ENCODE measurements at places on chromosomes 3 and 15. TPM values are rescaled to one million over a fixed set of nuclear protein-coding genes. Genes with fewer than 3 reads are reported as not detected.

- DNase-seq, result no peak
- peaks cover 14% of the 10 kb centered on the region for H3K4me1 ChIP-seq
- no peak overlapping the region for H3K27ac ChIP-seq
- no peaks in the 10 kb centered on the region for H3K27me3 ChIP-seq
- H3K36me3 ChIP-seq, result no peaks in the 10 kb centered on the region
These were observed 66.8 kb upstream of the HACD2 start for GRCh38 chr3:123651449-123652341.

GRCh38 chr15:93088200-93088980 is 621 bp downstream of the RGMA start:
- peak overlapping the region; percentile 40 for H3K27ac ChIP-seq
- peaks cover 6% of the 10 kb centered on the region for H3K4me1 ChIP-seq
- peak; percentile 59 for DNase-seq
- H3K36me3 ChIP-seq, result no peaks in the 10 kb centered on the region

Gene SCAANT1
- not detected for total RNA-seq

Gene NRROS
- 6.3 TPM for total RNA-seq

DNA sequence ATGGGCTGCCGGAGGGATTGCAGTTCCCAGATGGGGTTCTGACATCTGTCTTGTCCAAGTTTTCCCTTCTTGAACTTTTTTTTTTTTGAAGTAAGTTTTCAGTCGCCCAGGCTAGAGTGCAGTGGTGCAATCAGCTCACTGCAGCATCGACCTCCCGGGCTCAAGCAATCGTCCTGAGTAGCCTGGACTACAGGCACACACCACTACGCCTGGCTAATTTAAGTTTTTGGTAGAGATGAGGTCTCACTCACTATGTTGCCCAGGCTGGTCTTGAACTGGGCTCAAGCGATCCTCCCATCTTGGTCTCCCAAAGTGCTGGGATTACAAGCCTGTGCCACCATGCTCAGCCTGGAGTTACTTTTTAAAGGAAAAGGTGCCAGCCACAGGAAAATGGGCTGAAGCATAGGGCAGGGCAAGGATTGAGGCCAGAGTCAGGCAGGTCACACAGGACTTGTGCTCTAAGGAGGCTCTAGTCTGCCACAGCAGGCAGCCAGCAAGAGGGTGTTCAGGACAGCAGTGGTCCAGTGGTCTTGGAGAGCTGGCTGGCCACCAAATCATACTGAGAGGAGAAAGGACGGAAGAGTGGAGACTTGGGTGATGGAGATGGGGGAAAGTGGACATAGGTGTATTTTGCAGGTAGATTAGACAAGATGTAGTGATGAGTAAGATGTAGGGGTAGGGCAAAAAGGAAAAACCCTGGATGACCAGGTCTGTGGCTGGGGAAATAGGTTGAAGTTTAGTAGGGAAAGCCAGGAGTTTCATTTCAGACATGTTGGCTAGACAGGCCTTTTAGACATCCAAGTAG is 6.0 kb upstream of the PODXL2 start:
- H3K36me3 ChIP-seq, result no peaks in the 10 kb centered on the region
- H3K4me3 ChIP-seq, result no peak overlapping the region
- no peaks in the 10 kb centered on the region for H3K27me3 ChIP-seq
- H3K27ac ChIP-seq, result no peak overlapping the region

- H3K27ac ChIP-seq, result no peak overlapping the region
- DNase-seq, result no peak
- no peaks in the 10 kb centered on the region for H3K27me3 ChIP-seq
- no peak overlapping the region for H3K4me3 ChIP-seq
These were observed 5.2 kb downstream of the SNX1 start for GRCh38 chr15:64100958-64101357.

DNA sequence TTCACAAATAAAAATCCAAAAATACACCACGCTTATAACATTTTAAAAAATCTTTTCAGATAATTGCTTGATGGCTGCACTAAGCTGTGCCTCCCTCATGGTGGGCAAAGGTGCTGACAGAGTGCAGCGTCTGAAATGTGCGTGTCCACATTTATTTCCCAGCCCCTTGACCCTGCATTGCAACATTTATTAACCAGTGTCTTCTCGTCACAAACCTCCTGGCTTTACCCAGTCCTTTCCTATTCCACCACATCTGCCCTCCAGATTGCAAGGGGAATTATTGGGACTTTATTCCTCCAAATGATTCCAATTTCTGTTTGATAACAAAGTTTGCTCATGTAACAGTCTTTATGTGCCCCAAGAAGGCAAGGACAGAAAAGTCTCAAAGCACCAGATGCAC is 5.5 kb downstream of the RASGRP1 start:
- no peaks in the 10 kb centered on the region for H3K36me3 ChIP-seq
- no peaks in the 10 kb centered on the region for H3K4me1 ChIP-seq
- H3K27me3 ChIP-seq, result no peaks in the 10 kb centered on the region
- DNase-seq, result no peak

DNA sequence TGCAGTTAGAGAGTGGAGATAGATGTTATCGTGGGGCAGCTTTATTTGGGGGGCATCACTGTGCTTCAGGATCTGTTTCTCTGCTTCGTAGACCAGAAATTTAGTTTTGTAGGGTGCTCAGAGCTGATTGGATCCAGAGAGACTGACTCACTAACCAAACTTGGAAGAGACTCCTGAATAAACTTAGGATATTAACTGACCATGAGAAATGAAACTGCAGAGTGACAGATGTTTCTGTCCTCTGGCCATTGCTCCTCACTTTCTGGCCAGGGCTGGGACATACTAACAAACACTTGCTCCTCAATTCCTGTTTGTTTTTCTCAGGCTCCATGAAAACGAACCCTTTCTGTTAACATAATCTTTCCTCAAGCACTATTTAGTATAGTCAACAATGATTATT is 4.3 kb downstream of the ZNF592 start:
- no peak overlapping the region for H3K27ac ChIP-seq
- H3K27me3 ChIP-seq, result no peaks in the 10 kb centered on the region
- DNase-seq, result no peak
- peaks cover 12% of the 10 kb centered on the region for H3K4me1 ChIP-seq
- H3K36me3 ChIP-seq, result no peaks in the 10 kb centered on the region

Gene GABRR3
- not detected for total RNA-seq

- no peaks in the 10 kb centered on the region for H3K36me3 ChIP-seq
- DNase-seq, result no peak
- H3K4me1 ChIP-seq, result no peaks in the 10 kb centered on the region
- H3K27ac ChIP-seq, result no peak overlapping the region
These were observed 315.9 kb downstream of the FEZF2 start for GRCh38 chr3:62057339-62058047.

DNA sequence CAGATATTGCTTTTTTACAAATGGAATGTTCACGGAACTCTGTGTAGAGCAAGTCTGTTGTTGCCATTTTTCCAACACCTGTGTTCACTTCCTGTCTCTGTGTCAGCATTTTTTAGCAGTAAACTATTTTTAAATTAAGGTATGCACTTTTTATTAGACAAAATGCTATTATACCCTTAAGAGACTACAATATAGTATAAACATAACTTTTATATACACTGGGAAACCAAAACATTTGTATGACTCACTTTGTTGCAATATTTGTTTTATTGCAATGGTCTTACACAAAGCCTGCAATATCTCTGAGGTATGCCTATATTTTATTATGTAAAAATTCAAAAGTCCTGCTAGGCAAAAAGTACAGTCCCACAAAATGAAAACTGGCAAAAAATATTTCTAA is 39.8 kb upstream of the FGF7 start:
- H3K4me3 ChIP-seq, result no peak overlapping the region
- no peaks in the 10 kb centered on the region for H3K36me3 ChIP-seq
- no peaks in the 10 kb centered on the region for H3K4me1 ChIP-seq
- DNase-seq, result no peak
- no peaks in the 10 kb centered on the region for H3K27me3 ChIP-seq

Gene ZNF860
- total RNA-seq, result 1.2 TPM

- no peak overlapping the region for H3K27ac ChIP-seq
- no peak for DNase-seq
- no peak overlapping the region for H3K4me3 ChIP-seq
- no peaks in the 10 kb centered on the region for H3K27me3 ChIP-seq
These were observed 108.8 kb upstream of the UMPS start for GRCh38 chr3:124621498-124621897.

Gene AP3B2
- total RNA-seq, result 0.60 TPM

DNA sequence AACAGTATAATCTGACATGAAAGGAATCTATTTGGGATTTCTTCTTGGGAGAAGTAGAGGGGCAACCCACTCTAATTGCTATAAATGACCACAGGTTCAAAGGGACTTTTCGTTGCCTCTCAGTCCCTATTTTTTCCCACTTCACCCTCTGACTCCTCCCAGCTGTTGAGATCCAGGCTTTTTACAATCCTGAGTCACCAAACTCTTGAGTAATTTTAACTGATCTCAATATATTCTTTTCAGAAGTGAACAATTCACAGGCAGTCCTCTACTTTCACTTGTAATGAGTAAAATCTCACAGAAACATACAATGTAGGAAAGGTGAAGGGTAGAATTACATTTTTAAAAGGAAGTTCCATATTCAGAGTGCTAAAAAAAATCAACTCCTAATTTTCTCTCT is 44.6 kb downstream of the EIF4E3 start:
- no peak overlapping the region for H3K4me3 ChIP-seq
- peaks cover 8% of the 10 kb centered on the region for H3K4me1 ChIP-seq
- H3K27ac ChIP-seq, result no peak overlapping the region

- no peak overlapping the region for H3K4me3 ChIP-seq
- peaks cover 5% of the 10 kb centered on the region for H3K4me1 ChIP-seq
- no peak overlapping the region for H3K27ac ChIP-seq
These were observed 51.1 kb upstream of the PLXNA1 start for GRCh38 chr3:126931806-126932187.

Gene GOLGA6A
- not detected for total RNA-seq

Gene ISLR
- 152 TPM for total RNA-seq

Gene SOX2
- total RNA-seq, result 0.57 TPM

- H3K4me1 ChIP-seq, result no peaks in the 10 kb centered on the region
- no peak overlapping the region for H3K4me3 ChIP-seq
- H3K27me3 ChIP-seq, result no peaks in the 10 kb centered on the region
- no peaks in the 10 kb centered on the region for H3K36me3 ChIP-seq
- H3K27ac ChIP-seq, result no peak overlapping the region
These were observed 745.9 kb downstream of the ZBBX start for GRCh38 chr3:166634091-166634746.

Gene UROC1
- not detected for total RNA-seq

Gene CCDC51
- total RNA-seq, result 8.5 TPM

DNA sequence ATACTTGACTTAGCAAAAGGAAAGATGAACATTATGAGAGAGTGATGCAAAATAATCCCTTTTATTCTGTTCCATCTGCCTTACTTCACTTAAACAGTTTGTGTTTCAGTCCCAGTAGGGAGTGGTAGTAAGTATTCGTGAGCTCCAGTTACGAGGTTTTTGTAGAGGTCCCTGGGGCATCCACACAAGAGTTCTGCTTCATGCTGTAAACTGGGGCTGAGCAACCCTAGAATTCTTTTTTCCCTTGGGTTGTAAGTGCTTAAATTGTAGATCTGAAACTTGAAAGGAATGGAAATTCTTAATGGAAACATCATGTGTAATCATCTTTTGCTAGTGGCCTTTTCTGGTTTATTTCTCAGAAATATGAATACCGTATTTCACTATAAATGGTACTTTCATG is 79.5 kb downstream of the SEMA6D start:
- no peaks in the 10 kb centered on the region for H3K36me3 ChIP-seq
- no peaks in the 10 kb centered on the region for H3K27me3 ChIP-seq
- H3K27ac ChIP-seq, result no peak overlapping the region

GRCh38 chr3:172711454-172711795 is 558 bp upstream of the NCEH1 start:
- H3K36me3 ChIP-seq, result no peaks in the 10 kb centered on the region
- H3K4me1 ChIP-seq, result peaks cover 3% of the 10 kb centered on the region
- no peaks in the 10 kb centered on the region for H3K27me3 ChIP-seq
- no peak for DNase-seq

- no peaks in the 10 kb centered on the region for H3K36me3 ChIP-seq
- DNase-seq, result no peak
- no peak overlapping the region for H3K27ac ChIP-seq
- H3K27me3 ChIP-seq, result no peaks in the 10 kb centered on the region
These were observed 80.7 kb upstream of the ZNF280D start for GRCh38 chr15:56813995-56814394.

Gene BUB1B
- total RNA-seq, result 0.65 TPM

DNA sequence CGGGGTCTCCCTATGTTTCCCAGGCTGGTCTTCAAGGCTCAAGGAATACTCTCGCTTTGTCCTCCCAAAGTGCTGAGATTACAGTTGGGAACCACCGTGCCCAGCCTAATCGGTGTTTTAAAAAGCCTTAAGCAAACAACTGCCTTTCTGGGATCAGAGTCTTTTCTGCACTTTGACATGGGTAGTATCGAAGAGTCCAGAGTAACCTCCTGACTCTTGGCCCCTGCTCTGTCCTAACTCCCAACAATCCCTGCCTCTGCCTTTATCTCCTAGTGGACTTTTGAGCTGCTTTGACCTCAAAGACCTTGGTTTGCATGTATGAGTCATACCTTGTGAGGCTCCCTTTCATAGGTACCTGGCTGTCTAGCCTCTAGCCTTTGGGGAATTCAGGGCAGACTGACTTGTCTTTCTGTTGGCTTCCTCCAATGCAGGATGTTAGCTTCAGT is 21.0 kb upstream of the HACD2 start:
- no peak overlapping the region for H3K27ac ChIP-seq
- no peaks in the 10 kb centered on the region for H3K36me3 ChIP-seq
- H3K4me3 ChIP-seq, result no peak overlapping the region
- H3K4me1 ChIP-seq, result peaks cover 4% of the 10 kb centered on the region
- no peaks in the 10 kb centered on the region for H3K27me3 ChIP-seq

GRCh38 chr3:182241766-182242488 is 530.2 kb downstream of the SOX2 start:
- H3K27me3 ChIP-seq, result no peaks in the 10 kb centered on the region
- H3K36me3 ChIP-seq, result no peaks in the 10 kb centered on the region
- peaks cover 5% of the 10 kb centered on the region for H3K4me1 ChIP-seq
- H3K4me3 ChIP-seq, result no peak overlapping the region

Gene CYP8B1
- total RNA-seq, result not detected

DNA sequence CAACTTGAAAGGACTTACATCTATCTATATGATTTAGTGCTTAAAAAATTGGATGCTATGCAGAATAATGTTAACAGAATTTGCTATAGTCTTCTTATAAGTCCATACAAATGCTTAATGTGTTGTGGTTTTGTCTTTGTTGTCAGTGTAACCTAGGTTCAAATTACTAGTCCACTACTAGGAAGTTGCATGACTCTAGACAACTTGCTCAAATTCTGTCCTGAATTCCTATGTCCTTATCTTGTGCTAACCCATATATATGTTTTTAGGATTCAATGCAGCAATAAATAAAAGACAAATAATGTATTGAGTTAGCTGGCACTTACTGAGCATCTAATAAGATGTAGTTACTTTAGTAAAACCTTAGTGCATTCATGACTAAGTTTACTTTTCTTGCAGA is 276.5 kb upstream of the KCNMB2 start:
- H3K36me3 ChIP-seq, result no peaks in the 10 kb centered on the region
- no peak overlapping the region for H3K27ac ChIP-seq
- no peaks in the 10 kb centered on the region for H3K27me3 ChIP-seq
- H3K4me1 ChIP-seq, result no peaks in the 10 kb centered on the region
- DNase-seq, result no peak
- no peak overlapping the region for H3K4me3 ChIP-seq

Gene CYP19A1
- 126 TPM for total RNA-seq

- H3K36me3 ChIP-seq, result no peaks in the 10 kb centered on the region
- H3K27me3 ChIP-seq, result no peaks in the 10 kb centered on the region
- DNase-seq, result peak; percentile 58
- H3K27ac ChIP-seq, result no peak overlapping the region
- peaks cover 5% of the 10 kb centered on the region for H3K4me1 ChIP-seq
- no peak overlapping the region for H3K4me3 ChIP-seq
These were observed 39.6 kb upstream of the FAM98B start for GRCh38 chr15:38414357-38414756.

Measured in ovary (tissue), 10 donors.